Stomach (tissue), 19 donors: ENCODE measurements at places on chromosomes 2 and 18.

GRCh38 chr2:7476371-7476770 lies 559.2 kb downstream of the RNF144A start:
- no peaks in the 10 kb centered on the region for H3K4me1 ChIP-seq
- H3K27me3 ChIP-seq, result no peaks in the 10 kb centered on the region
- no peak overlapping the region for H3K27ac ChIP-seq

- H3K27ac ChIP-seq, result no peak overlapping the region
- peak; percentile 18 for DNase-seq
- no peaks in the 10 kb centered on the region for H3K27me3 ChIP-seq
- H3K36me3 ChIP-seq, result no peaks in the 10 kb centered on the region
- H3K4me3 ChIP-seq, result no peak overlapping the region
- no peaks in the 10 kb centered on the region for H3K4me1 ChIP-seq
Observed at GRCh38 chr2:20796374-20796791, 26.5 kb downstream of the LDAH start.

DNA sequence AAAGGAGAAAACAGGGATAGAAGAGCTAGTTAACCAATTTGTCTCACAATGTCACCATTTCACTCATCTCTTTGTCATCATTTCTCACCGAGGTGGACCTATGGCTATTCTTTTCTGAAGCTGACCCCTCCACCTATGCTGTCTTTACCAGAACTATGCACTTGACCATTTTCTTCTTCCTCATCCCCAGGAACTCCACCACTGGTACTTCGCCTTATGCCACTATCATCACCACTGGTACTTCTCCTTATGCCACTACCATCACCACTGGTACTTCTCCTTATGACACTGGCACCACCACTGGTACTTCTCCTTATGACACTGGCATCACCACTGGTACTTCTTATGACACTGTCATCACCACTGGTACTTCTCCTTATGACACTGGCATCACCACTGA lies 745.8 kb upstream of the CHAC2 start:
- H3K36me3 ChIP-seq, result no peaks in the 10 kb centered on the region
- H3K27me3 ChIP-seq, result no peaks in the 10 kb centered on the region
- H3K4me3 ChIP-seq, result no peak overlapping the region
- no peak overlapping the region for H3K27ac ChIP-seq
- no peaks in the 10 kb centered on the region for H3K4me1 ChIP-seq

DNA sequence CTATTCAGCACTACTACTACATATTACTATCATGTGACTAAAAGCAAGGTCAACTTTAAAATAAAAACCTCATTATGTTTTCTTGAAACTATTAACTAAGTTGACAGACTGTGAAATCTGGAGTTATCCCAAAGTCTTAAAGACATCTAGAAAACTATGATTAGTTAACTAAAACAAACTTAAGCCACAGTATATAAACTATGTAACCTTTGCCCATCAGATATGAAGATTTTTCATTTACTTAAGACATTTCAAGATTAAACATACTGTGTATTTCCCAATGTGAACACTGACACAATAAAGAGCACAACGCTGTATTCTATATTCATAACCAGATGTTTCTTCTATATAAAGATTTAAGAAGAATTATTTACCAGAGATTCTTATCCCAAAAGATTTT lies 33.5 kb upstream of the CACNB4 start:
- no peak overlapping the region for H3K27ac ChIP-seq
- peaks cover 5% of the 10 kb centered on the region for H3K4me1 ChIP-seq
- H3K27me3 ChIP-seq, result no peaks in the 10 kb centered on the region
- peaks cover 21% of the 10 kb centered on the region for H3K36me3 ChIP-seq
- no peak overlapping the region for H3K4me3 ChIP-seq

DNA sequence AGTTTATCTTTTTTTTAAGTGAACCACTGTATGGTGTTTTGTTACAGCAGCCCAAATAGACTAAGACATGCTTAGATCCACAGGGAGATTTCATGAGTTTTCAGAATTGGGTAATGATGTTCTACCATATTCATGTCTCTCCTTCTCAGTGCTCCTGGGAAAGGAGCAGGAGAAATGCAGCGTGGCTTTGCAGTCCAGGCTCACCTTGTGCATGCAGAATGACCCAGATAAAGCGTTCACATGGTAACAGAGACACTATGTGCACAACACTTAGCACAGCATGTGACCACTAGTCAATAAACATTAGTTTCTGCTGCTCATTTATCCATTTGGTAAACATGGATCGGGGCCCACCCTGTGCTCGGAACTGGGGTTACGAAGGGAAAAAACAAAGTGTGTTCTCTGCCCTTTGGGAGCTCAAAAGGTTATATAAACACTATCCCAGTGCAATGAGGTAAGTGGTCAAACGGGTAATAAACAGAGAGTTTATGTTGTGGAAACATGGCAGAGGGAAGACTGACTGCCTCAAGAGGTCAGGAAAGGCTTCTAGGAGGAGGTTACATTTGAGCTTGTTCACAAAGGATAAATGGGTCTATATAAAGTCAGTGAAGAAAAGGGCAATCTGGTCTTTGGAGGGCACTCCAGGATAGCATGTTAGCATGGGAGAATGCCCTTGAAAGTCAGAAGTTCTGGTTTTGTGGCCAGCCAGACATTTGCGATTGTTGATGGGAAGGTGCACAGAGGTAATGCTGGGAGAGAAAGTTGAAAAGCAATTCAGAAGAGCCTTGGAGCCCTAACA lies 299.2 kb downstream of the TDRD15 start:
- H3K27me3 ChIP-seq, result no peaks in the 10 kb centered on the region
- DNase-seq, result no peak
- H3K4me1 ChIP-seq, result no peaks in the 10 kb centered on the region
- no peak overlapping the region for H3K27ac ChIP-seq
- no peaks in the 10 kb centered on the region for H3K36me3 ChIP-seq
